Mesothelial cell of epicardium (in vitro differentiated cells): ENCODE measurements at places on chromosomes 5 and 9. TPM values are rescaled to one million over a fixed set of nuclear protein-coding genes. Genes with fewer than 3 reads are reported as not detected.
A peak's percentile ranks its signal among the peaks of the same experiment; 100 is the strongest.

The RNF224 gene
- 0.16 to 0.41 TPM (median 0.29 TPM) in 3 replicates for total RNA-seq

GRCh38 chr5:96288845-96289185 lies 144.2 kb downstream of the PCSK1 start:
- no peak overlapping the region for H3K27ac ChIP-seq
- H3K27me3 ChIP-seq, result no peaks in the 10 kb centered on the region
- DNase-seq, result no peak
- H3K4me1 ChIP-seq, result peaks cover 3% of the 10 kb centered on the region
- H3K36me3 ChIP-seq, result no peaks in the 10 kb centered on the region

DNA sequence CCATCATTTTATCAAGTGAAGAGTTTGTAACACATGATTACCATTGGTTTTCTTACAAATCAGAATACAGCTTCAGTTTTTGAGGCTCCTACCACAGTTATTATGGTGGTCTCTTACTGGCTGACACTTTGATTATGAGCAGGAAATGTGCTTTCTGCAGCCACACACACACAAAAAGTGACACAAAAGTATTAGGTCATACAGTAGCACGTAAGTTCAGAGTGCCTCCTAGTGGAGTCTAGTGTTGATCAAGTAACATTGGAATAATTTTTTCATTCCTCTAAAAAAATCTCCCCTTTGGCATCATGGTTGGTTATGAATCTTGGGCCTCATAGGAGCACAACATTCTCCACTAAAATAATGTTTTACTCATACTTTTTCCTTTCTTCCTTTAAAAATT lies 37.6 kb downstream of the PAM start:
- H3K4me1 ChIP-seq, result peaks cover 38% of the 10 kb centered on the region
- no peaks in the 10 kb centered on the region for H3K27me3 ChIP-seq
- H3K4me3 ChIP-seq, result no peak overlapping the region
- H3K36me3 ChIP-seq, result no peaks in the 10 kb centered on the region

GRCh38 chr9:16131264-16131663 lies 578.4 kb downstream of the CCDC171 start:
- H3K4me3 ChIP-seq, result no peak overlapping the region
- H3K4me1 ChIP-seq, result peaks cover 4% of the 10 kb centered on the region
- no peak for DNase-seq
- H3K27me3 ChIP-seq, result no peaks in the 10 kb centered on the region

- no peak for DNase-seq
- H3K4me3 ChIP-seq, result no peak overlapping the region
- peaks cover 17% of the 10 kb centered on the region for H3K4me1 ChIP-seq
- H3K27me3 ChIP-seq, result no peaks in the 10 kb centered on the region
- no peaks in the 10 kb centered on the region for H3K36me3 ChIP-seq
- H3K27ac ChIP-seq, result no peak overlapping the region
These were observed 254.2 kb downstream of the ARHGAP26 start for GRCh38 chr5:143024228-143024920.

- no peaks in the 10 kb centered on the region for H3K27me3 ChIP-seq
- no peaks in the 10 kb centered on the region for H3K4me1 ChIP-seq
- H3K36me3 ChIP-seq, result no peaks in the 10 kb centered on the region
- no peak for DNase-seq
- no peak overlapping the region for H3K27ac ChIP-seq
These were observed 480.9 kb upstream of the CD180 start for GRCh38 chr5:67677422-67677970.

The LRRC26 gene
- not detected in 3 replicates for total RNA-seq

The OR13C5 gene
- total RNA-seq, result 0.25 TPM in 1 of 3 replicates, not detected in the others

DNA sequence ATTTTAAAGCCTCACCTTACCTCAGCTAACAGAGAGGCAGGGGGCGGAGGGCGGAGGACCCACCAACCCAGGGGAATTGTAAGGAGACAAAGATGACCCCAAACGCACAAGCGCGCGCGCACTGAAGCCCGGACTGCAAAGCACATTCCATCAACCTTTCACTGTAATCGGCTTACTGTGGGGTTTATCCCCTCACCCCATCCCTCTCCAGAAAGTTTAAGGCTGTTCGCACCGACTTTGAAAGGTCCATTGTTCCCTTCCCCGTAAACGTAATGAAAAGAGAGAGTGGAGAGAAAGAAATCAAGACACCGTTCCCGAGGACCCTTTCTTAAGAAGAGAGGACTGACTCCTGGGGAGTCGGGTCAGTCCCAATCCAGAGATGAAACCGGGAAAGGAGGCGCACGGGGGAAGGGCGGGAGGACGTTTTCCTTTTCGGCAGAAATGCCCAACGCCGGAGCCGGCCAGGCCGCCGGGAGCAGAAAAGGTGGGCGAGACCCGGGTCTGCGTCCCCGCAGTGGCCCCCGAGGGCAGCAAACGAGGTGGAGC lies 464 bp downstream of the CEMIP2 start:
- peaks cover 46% of the 10 kb centered on the region for H3K4me1 ChIP-seq
- H3K27me3 ChIP-seq, result peaks cover 4% of the 10 kb centered on the region
- DNase-seq, result peak; percentile 48
- no peaks in the 10 kb centered on the region for H3K36me3 ChIP-seq
- H3K27ac ChIP-seq, result peak overlapping the region; percentile 92

The SNAPC3 gene
- 41.7 to 46.2 TPM (median 43.5 TPM) in 3 replicates for total RNA-seq

GRCh38 chr5:101206534-101206933 lies 303.5 kb upstream of the ST8SIA4 start:
- H3K27me3 ChIP-seq, result no peaks in the 10 kb centered on the region
- H3K4me3 ChIP-seq, result no peak overlapping the region
- no peaks in the 10 kb centered on the region for H3K36me3 ChIP-seq
- no peak overlapping the region for H3K27ac ChIP-seq
- DNase-seq, result no peak

- DNase-seq, result no peak
- peaks cover 7% of the 10 kb centered on the region for H3K4me1 ChIP-seq
- H3K4me3 ChIP-seq, result no peak overlapping the region
- H3K36me3 ChIP-seq, result peaks cover 18% of the 10 kb centered on the region
- no peak overlapping the region for H3K27ac ChIP-seq
These were observed 32.5 kb downstream of the FAM169A start for GRCh38 chr5:74833537-74834266.

The FLT4 gene
- 1.8 to 2.6 TPM (median 2.4 TPM) in 3 replicates for total RNA-seq

The ARSI gene
- total RNA-seq, result 18.5 to 19.1 TPM (median 18.8 TPM) in 3 replicates

The KIF12 gene
- 3.3 to 5.2 TPM (median 4.7 TPM) in 3 replicates for total RNA-seq

DNA sequence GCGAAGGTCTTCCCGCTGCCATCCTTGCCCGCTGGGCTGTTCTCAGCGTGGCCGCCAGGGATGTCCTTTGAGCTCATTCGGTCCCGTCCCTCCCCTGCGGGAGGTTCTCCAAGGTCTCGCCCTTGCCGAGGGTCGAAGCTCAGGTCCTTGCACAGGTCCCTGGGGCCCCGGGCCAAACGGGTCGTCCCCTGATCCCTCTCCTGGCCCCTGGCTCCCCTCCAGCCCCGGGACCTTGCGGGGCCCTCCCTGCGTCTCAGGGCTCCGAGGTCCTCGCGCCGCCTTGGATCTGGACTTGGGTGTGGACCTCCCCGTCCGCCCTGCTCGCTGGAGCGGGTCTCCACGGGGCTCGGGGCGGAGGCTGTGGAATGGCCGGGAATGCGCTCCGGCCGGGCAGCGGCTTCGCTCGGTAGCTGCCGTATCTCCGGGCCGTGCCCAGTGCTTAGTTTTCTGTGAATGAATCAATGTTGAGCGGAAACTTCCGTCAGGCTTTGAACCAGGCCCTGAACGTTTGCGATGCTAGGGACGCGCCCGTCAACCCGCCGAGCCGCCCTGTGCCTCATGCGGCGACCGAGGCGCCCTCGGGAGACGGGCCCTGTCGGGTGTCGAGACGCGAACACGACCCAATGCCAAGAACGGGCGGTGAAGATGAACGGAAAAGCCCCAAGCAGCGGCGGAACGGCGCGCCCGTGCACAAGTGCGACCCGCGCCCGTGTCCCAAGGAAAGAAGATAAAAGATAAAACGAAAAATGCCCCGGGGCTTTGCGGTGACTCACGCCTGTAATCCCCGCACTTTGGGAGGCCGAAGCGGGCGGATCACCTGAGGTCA lies 780 bp downstream of the RNU6ATAC start:
- H3K27ac ChIP-seq, result no peak overlapping the region
- peaks cover 8% of the 10 kb centered on the region for H3K4me1 ChIP-seq
- H3K27me3 ChIP-seq, result no peaks in the 10 kb centered on the region
- peaks cover 2% of the 10 kb centered on the region for H3K36me3 ChIP-seq
- peak; percentile 63 for DNase-seq

The PCDHB14 gene
- 7.1 to 8.6 TPM (median 7.7 TPM) in 3 replicates for total RNA-seq

The GRIN3A gene
- 3.0 to 4.1 TPM (median 3.3 TPM) in 3 replicates for total RNA-seq

DNA sequence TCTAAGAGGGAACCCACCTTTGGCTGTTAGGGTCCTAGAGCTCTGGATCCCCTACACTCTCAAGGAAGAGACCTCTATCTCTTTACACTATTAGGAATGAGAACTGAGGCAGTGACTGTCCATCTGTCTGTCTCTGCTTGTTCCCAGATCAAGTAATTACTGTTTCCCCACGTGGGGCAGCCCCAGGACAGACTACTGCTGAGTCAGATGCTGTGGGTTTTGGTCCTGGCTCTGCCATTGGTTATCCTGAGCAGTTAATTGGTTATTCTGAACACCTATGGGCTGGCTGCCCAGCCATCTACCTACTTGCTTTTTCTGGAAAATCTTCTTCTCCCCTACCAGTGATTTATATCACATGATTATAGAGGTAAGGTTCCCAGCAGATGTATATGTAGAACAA lies 33.3 kb downstream of the FBXO10 start:
- peaks cover 25% of the 10 kb centered on the region for H3K36me3 ChIP-seq
- no peak overlapping the region for H3K27ac ChIP-seq
- no peak for DNase-seq
- H3K4me3 ChIP-seq, result no peak overlapping the region

DNA sequence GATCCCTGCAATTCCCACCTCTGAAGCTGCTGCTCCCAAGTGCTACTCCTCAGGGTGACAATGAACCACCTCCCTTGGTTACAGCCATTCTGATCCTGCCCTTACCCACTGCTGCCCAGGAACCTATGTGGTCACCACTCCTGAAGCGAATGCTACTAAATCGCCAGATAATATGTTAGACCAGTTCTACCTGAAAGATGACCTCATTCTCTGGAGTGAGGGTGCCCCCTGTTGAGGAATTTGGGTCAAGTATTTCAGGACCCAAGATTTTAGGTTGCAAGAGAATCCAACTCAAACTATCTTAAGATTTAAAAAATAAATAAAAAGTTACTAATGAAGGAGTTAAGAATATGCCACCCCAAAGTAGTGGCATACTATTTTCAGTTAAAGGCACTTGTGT lies 5.8 kb upstream of the SNAPC3 start:
- H3K27me3 ChIP-seq, result no peaks in the 10 kb centered on the region
- no peak overlapping the region for H3K4me3 ChIP-seq
- DNase-seq, result no peak
- no peak overlapping the region for H3K27ac ChIP-seq
- no peaks in the 10 kb centered on the region for H3K36me3 ChIP-seq
- H3K4me1 ChIP-seq, result peaks cover 6% of the 10 kb centered on the region

DNA sequence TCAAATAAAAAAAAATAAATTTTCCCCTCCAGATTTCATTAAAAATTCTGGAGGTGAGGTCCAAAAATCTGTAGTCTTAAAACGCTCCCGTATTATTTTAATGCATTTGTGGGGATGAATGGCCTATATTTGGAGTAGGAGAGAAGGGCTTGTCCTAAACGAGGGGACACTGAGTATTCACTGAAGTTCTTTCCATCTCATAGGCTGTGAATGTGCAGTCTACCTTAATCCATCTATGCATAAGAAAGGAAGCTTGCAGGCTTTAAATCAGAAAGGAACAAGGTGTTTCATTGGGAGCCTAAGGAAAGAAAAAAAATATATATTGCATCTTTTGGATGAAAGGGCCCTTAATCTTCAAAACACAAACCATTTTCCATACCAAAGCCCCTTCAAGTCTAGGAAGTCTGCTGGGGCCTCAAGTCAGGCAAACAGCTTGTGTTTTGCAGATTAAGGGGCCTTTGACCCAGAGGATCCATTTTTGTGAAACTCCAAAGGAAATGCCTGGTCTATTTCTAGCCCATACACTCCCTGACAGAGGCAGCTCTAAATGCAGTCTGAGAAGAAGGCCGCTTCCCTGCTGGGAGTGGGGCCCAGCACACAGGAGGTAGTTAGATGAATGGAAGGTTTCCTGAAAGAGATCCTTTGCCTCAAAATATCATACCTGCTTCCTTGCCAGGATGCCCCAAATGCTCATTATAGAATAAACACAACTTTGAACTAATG lies 35.6 kb downstream of the BRINP1 start:
- H3K36me3 ChIP-seq, result peaks cover 9% of the 10 kb centered on the region
- H3K27ac ChIP-seq, result peak overlapping the region; percentile 41
- peaks cover 19% of the 10 kb centered on the region for H3K4me1 ChIP-seq
- DNase-seq, result no peak
- H3K4me3 ChIP-seq, result no peak overlapping the region
- H3K27me3 ChIP-seq, result peaks cover 7% of the 10 kb centered on the region

The IFNB1 gene
- not detected in 3 replicates for total RNA-seq

The ZNF354B gene
- 27.4 to 28.7 TPM (median 28.2 TPM) in 3 replicates for total RNA-seq

The CAMK2A gene
- 3.9 to 4.1 TPM (median 4.0 TPM) in 3 replicates for total RNA-seq

DNA sequence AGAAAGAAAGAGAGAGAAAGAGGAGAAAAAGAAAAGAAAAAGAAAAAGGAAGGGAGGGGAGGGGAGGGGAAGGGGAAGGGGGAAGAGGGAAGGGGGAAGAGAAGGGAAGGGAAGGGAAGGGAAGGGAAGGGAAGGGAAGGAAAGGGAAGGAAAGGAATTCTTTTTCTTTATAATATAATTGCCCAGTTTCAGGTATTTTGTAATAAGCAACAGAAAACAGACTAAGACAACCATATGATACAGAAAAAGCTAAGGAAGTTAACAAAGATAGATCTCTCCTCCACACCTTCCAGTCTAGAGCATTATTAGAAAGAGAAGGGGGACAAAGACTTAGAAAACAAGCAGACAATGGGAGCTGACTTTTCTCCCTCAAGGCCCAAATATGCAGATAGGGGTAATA lies 31.0 kb downstream of the MEIKIN start:
- DNase-seq, result no peak
- no peaks in the 10 kb centered on the region for H3K36me3 ChIP-seq
- peaks cover 5% of the 10 kb centered on the region for H3K27me3 ChIP-seq
- no peak overlapping the region for H3K27ac ChIP-seq
- H3K4me1 ChIP-seq, result no peaks in the 10 kb centered on the region

GRCh38 chr5:123605822-123606221 lies 93.8 kb downstream of the CSNK1G3 start:
- no peak overlapping the region for H3K27ac ChIP-seq
- H3K36me3 ChIP-seq, result peaks cover 16% of the 10 kb centered on the region
- no peaks in the 10 kb centered on the region for H3K27me3 ChIP-seq
- no peak overlapping the region for H3K4me3 ChIP-seq
- no peaks in the 10 kb centered on the region for H3K4me1 ChIP-seq
- no peak for DNase-seq

The SOWAHA gene
- 0.52 to 0.67 TPM (median 0.64 TPM) in 3 replicates for total RNA-seq

- no peak for DNase-seq
- peaks cover 15% of the 10 kb centered on the region for H3K36me3 ChIP-seq
- no peak overlapping the region for H3K27ac ChIP-seq
- H3K27me3 ChIP-seq, result no peaks in the 10 kb centered on the region
- H3K4me1 ChIP-seq, result peaks cover 19% of the 10 kb centered on the region
- no peak overlapping the region for H3K4me3 ChIP-seq
These were observed 11.2 kb downstream of the KLHL9 start for GRCh38 chr9:21324047-21324446.
